H54 (cell line): ENCODE measurements at places on chromosomes 2 and 18.

GRCh38 chr2:10654069-10654468 lies 35.7 kb downstream of the NOL10 start:
- no peak for DNase-seq

DNA sequence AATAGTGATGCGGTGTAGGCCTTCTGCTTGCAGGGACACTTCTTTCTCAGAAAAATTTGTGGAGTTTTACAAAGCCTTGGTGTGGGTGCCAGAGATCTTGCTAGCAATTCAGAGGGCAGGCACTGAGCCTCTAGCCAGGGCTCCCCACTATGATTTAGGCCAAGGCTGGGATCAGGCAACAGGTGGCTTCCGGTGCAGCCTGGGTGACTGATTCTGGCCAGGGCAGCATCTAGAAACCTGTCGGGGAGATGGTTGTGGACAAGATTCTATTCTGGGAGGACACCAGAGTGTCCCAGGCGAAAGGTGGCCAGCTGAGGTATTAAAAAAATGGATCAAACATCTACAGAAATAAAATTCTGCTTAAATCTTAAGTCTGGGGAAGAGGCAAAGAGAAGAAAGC lies 21.5 kb upstream of the TNP1 start:
- DNase-seq = no peak

DNA sequence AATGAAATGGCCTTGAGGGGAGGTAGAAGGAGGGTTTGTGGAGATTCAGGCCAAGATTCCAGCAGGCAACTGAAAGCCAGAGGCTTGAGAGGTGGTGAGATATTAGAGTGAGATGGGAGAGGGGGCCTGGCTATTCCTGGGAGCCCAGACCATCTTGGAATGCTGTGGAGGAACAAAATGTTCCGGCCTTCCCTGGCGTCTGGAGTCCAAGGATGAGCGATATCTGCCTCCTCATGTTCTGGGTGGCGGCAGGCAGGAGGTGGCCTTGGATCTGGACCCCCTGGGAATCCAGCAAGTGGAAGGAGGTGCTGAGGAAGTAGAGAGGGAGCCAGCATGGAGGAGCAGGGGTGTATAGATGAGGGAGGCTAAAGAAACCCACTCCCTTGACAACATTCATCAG lies 335.9 kb downstream of the CYP26B1 start:
- DNase-seq = no peak

DNA sequence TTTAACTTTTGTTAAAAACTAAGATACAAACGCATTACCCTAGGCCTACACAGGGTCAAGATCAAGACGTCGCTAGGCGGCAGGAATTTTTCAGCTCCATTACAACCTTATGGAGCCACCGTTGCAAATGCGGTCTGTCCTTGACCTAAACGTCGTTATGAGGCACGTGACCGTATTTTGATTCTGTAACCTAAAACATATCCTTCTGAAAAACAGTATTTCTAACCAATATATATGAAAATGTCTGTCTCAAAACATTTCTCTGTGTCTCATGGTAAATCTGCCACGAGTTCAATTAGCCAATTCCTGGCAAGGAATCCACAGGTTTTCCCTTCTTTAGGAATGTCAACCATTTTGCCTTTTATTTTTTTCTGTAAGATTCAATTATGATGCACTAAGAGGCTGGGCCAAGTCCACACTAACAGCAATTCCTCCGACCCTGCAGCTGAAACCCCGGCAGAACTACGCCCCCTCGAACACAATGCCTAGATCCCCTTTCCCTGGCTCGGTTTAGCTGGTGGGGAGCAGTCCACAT lies 1.7 kb downstream of the RTN4 start:
- DNase-seq = no peak

DNA sequence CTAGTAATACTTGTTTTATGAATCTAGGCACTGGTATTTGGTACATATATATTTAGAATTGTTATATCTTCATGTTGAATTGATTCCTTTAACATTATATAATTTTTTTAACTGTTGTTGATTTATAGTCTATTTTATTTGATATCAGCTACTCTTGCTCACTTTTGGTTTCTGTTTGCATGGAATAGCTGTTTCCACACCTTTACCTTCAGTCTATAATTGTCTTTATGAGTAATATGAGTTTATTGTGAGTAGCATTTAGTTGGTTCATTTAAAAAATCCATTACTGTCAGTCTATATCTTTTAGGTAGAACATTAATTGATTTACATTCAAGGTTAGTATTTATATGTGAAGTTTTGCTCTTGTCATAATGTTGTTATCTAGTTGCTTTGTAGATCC lies 58.6 kb downstream of the SMCHD1 start:
- DNase-seq = no peak

DNA sequence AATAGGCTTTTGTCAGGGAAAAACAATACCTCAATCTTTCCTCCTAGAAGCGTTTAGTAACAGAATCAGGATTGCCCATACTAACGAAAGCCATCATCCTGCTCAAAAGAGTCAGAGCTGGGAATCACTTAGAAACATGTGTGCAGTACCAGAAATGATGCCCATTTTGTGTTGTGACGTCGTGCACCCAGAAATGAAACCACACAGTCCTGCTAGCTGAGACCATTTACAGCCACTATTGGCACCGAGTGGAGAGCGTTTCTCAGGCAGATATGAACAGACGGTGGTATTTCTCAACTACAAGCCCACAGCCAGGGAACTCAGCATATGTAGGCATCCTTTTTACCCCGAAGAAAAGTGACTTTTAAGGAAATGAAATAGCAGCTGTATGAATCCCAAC lies 284.3 kb upstream of the LRATD1 start:
- DNase-seq = no peak

DNA sequence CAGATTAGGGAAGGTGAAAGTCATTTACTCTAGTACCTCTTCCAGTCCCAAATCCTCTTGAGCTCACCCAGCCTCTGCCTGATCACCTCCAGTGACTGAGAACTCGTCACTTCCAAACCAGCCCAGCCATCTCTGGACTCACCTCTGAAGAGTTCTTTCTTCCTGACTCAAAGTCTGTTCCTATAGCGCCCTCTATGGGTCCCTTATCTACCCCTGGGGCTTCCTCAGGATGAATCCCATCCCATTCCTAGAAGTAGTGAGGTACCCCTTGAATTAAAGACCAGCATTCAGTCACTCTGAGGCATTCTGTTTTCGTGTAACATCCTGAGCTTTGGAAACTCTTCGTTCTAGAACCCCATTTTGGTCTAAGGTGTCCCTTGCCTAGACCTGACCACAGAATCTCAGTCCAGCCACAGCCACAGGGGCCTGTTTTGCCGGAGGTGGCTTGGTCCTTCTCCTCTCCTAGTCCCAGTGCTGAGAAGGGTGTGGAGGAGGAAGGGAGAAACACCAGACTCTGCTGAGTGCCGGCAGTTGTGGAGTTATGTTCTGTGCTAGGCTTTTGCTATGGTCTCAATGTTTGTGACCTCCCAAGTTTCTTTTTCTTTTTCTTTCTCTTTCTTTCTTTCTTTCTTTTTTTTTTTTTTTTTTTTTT lies 32.7 kb downstream of the SIX3 start:
- DNase-seq = peak; percentile 81

DNA sequence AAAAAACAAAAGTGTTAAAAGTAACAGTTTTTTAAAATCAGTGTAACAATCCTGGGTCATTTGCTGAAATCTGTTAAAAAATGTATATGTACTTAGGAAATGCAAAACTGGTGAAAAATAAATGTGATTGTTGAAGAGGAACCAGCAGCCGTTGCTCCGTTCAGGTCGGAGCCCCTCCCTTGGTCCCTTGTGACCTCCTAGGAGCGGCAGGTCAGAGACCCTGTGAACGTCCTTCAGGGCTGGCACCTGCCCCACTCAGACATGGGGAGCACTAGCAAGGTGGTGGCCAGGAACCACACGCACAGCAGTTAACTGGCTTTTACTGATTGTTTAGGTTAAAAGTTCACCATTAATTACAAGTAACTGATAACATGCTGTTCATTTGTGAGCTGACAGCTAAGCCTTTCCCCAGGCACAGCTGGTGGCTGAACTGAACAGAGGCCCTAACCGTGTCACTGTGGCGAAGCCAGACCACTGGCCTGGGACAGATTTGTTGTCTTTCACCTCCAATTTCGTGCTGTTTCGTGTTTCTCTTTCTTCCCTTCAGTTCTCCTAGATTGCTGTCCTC lies 159.2 kb upstream of the ALKAL2 start:
- no peak for DNase-seq

GRCh38 chr2:236809716-236810115 lies 240.1 kb downstream of the ACKR3 start:
- no peak for DNase-seq

DNA sequence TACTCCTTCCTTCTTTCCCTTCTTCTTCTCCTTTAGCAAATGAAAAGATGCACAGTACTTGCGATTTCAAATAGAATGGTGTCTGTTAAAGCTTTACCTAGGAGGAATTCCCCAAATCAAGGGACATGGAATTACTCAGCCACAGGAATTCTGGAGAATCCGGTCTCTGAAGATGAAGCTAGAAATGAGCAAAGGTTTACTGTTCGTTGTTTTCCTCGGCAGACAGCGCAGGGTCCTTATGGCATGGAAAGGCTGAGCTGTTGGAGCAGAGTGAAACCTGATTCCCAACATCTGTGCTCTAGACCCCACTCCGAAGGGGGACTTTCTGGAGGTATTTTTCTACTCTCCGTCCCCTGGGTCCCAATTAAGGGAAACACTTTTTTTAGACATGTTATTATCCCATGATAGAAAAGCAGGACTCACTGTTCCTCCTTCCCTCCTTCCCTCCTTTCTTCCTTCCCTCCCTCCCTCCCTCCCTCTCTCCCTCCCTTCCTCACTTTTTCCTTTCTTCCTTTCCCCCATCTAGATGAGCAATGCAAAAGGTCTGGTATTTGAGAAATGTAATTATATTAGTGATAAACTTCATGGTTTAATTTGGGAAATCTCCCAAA lies 47.1 kb downstream of the CDCA7 start:
- DNase-seq = no peak

DNA sequence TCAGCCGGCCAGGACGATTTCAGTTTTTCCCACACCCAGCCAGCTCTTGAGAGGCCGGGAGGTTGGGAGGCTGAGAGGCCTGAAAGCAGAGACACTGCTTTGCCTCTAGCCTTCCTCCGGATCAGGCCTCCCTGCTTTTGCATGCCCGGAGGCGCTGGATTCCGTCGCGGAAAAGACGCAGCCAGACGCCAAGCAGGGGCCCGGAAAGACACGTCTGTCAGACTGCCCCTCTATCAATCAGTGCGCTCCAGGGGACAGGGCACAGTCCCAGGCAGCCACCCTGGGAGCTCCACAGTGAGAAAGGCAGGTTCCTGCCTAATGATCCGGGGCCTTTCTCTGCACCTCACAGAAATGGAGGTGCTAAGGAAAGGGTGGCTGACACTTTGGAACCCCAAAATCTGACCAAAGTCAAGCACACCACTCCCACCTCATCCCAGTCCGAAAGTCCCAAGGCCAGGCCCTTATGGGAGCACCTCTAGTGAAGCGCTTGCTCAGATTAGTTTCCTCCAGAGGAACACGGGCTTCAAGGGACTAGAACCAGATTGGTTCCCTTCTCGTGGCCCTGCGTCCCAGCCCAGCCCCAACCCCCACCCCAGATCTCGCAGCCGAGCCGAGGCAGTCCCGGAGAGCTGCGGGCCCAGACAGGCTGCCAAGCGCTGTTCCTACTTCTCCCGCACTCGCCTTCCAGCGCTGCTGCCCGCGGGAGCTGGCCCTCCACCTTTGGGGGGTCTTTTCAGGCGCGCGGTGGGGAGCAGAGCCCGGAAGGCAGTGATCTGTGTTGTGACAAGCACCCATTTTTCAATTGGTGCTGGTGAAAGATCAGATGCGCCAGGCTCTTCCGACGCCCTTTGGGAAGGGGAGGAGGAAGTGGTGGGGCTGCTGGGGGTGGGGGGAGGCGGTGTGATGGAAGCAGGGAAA lies 5.0 kb downstream of the DLX1 start:
- DNase-seq = no peak
